Activated naive CD8-positive, alpha-beta T cell treated with anti-CD3 and anti-CD28 coated beads, Interleukin-2, amount 50 U/mL, for 16 hours (primary cell): ENCODE measurements at places on chromosomes 16 and 17.
A peak's percentile ranks its signal among the peaks of the same experiment; 100 is the strongest.

DNA sequence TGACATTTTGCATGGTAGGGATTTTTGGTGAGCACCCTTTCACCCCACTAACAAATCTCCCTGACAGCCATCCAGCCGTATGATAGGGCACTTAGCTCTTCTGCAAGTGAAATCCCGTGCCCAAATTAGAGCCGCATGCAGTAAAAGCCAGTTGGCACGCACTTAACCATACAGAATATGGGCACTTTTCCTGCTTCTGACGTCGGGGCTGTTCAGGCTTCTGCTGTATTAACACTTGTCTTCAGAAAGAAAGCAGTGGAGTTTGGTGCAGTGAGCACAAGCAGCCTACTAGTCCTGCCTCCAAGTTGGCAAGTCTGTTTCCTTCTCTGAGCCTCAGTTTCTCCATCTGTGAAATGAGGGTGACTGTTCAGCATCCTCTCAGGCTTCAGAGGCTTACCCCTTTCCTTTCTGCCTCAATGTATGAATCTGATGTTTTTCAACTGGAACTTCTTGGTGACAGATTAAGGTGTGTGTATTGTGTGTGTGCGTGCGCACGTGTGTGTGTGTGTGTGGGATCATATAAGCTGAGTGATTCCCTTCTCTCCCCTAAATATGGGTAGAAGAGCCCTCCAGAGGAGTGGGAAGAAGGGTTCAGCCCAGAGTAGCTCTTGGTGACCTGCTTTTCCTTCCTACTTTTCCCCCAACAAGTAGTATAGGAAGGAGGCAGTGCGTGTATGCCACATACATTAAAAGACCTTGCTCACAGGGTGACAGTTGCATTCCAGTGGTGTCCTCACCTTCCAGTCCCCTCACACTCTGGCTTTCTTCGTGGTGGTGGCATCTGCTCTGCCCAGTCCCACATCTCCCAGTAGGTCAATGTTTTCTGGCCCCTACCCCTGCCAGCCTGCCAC, 19.0 kb downstream of the IGF2BP1 start:
- DNase-seq: no peak

GRCh38 chr17:74431568-74432423, at the start of gene GPRC5C:
TSS of gene GPRC5C (plus strand) at chr17:74432088. CDS start at chr17:74439777, 7,689 bp downstream.
- no peak for DNase-seq

- DNase-seq: no peak
Observed at GRCh38 chr16:11361701-11362451, 16.6 kb downstream of the RMI2 start.

DNA sequence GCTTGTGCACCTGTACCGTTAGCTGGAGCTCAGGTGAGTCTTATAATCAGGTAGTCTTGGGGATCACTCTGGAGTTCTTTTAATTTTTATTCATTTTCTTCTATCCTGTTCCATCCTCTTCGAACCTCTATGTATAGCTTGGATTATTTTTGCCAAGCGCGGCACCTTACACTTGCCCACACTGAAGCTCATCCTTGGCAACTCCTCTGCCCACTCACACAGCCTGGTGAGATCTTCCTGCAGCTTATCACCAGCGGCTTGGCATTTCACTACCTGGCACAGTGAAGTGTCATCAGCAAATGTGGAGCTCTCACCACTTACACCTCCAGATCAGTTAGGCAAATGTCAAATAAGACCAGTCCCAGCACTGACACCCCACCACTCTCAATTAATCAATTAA, 116.7 kb downstream of the CACNG3 start:
- DNase-seq: no peak

GRCh38 chr17:82655038-82655479, 6.8 kb upstream of the WDR45B start:
- no peak for DNase-seq

DNA sequence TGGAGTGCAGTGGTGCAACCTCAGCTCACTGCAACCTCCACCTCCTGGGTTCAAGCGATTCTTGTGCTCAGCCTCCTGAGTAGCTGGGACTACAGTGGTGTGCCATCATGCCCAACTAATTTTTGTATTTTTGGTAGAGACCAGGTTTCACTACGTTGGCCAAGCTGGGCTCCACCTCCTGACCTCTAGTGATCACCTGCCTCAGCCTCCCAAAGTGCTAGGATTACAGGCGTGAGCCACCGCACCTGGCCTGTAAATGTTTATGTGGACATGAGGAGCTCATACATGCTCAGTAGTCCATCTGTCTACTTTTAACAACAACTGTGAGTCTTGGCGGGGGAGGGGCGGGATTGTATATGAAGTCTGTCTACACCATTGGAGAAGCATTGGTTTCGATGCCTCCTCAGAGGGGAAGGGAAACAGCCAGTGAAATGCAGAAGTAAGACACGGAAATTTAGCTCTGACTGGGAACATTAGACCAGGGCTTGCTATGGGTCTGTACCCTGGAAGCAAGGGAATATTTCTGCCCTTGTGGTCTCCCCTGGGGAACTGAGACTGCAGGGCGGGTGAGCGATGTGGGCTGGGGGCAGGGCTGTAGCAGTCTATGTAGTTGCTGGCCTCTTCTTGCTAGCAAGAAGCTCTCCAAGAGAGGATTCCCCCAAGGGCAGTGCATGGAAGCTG, 9.3 kb downstream of the NUBP1 start:
- DNase-seq: no peak

GRCh38 chr16:4392382-4393239, 21.0 kb downstream of the VASN start:
- no peak for DNase-seq

- DNase-seq: peak; percentile 5
Observed at GRCh38 chr17:76791053-76791980, 53.4 kb downstream of the MFSD11 start.

DNA sequence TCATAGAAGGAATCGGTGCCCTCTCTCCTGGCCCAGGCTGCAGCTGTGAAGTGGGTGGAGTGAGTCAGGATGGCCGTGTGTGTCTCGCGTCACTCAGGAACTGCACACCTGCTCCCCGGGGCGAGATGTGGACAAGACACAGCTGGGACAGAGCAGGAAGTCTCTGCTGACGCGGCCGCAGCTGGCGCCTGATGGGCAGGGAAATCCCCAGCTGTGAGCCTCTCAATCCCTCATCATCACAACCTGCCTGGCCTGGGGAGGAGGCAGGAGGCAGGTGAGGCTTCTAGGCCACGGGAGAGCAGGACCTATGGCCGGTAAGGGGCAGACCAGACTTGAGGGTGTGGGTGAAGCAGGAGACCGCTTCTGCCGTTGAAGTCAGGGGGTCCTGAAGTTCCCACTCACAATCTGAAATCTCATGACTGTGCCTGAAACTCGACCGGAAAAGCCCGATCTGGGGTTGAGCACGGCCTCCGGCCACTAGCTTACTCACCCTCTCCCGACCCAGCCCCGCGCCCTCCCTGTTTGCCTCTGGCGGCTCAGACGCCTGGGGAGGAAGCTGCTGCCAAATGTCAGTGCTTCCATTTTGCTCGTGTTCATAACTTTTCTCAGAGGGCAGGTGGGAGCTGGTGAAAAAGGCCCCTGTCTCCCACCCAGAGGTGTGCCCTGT, 1.1 kb upstream of the TRPV3 start:
- DNase-seq: no peak

DNA sequence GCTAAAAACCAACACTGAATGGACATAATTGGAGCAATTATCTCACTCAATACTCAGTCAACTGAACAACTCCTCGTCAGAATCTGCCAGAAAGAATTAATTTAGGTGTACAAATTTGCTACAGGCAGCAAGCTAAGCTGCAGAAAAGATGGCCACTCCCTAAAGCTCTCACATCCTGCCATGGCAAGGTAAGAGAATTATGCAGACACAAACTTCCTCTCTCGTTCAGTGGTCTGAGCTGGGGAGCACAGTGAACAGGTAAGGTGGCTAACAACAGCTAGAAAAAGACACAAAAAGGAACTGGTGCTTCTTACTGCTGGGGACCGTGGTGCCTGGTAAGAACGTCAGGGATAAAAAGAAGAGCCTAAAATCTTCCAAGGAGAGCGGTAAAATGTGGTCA, 74.9 kb upstream of the BCAR1 start:
- no peak for DNase-seq

DNA sequence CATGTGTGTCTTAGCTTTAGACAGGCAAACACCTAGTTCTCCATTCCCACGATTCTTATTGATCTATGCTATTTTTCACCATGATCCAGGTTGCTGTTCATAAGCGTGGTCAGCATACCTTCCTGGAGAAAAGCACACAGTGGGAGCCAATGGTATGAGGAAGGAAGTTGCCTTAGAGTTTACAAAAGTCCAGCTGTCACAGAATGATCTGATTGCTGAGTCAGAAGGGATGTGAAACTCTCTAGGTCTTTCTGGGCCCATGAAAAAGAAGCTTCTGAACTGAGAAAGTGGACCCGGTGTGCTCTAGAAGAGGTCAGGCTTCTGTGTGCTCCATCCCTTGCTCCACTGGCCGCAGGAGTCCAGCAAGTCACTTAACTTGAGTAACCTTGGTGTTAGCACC, 71.0 kb upstream of the CCL1 start:
- no peak for DNase-seq

GRCh38 chr17:82104797-82105416, 6.9 kb upstream of the FASN start:
- DNase-seq: no peak

DNA sequence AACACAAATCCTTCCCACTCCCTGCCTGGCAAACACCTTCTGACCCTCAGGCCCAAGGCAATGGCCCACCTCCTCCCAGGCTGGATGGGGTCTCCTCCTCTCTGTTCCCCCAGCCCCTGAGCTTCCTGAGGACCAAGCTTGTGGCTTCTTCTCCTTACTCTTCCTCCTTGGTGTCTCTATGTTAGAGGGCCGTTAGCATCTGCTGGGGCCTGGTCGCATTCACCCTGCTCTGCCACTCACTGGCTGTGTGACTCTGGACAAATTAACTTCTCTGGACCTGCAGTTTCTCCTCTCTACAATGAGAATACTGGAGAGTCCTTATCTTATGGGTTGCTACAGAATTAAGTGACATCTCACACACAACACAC, 725 bp upstream of the MT2A start:
- DNase-seq: no peak

- no peak for DNase-seq
Observed at GRCh38 chr17:8442310-8442709, 6.6 kb downstream of the NDEL1 start.

GRCh38 chr16:2716948-2717347, 3.1 kb downstream of the PRSS27 start:
- DNase-seq: no peak

DNA sequence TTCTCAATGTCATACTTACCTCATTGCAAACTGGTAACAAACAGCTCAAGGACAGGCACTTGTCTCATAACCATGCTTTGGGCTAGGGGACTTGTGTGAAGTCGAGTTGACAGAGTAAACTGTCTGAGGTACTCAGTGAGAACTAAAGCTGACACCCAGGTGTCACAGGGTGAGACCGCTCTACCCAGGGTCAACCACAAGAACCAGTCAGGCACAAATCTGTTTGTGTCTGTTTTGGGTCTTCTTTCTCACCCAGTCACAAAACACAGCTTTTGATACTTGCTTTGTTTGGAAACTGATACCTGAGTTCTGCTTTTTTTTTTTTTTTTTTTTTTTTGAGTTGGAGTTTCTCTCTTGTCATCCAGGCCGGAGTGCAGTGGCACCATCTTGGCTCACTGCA, 161.1 kb downstream of the STX8 start:
- no peak for DNase-seq

DNA sequence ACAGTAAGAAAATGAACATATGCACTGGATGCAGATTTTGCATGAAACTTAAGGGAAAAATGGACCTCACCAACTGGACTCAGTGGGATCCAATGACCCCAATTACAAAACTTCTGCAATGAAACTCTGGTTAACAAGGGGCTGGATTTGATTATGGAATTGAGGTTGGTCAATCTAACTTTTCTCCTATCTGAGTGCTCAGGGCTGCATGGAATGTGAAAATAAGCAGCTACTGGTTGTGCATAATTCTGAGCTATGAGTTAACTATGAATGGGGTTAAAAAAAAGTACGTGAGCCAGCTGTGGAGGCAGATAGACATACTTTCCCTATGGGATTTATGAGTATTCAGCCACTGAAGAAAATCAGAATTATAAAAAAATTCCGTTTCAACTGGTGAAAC, 9.2 kb downstream of the FAM20A start:
- DNase-seq: no peak

DNA sequence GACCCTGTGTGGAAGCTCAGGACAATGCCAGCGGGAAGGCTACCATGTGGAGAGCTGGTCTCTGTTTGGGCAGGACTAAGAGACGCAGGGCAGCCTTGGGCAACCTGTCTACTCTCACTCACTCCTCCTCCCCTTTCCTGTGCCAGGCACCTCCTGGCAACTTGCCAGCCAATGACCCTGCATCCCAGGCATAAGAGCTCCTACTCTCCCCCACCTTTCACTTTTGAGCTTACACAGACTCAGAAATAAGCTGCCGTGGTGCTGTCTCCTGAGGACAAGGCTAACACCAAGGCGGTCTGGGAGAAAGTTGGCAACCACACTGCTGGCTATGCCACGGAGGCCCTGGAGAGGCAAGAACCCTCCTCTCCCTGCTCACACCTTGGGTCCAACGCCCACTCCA, 2.6 kb downstream of the HBM start:
- no peak for DNase-seq

GRCh38 chr17:55672585-55673501, 49.8 kb downstream of the TMEM100 start:
- no peak for DNase-seq

DNA sequence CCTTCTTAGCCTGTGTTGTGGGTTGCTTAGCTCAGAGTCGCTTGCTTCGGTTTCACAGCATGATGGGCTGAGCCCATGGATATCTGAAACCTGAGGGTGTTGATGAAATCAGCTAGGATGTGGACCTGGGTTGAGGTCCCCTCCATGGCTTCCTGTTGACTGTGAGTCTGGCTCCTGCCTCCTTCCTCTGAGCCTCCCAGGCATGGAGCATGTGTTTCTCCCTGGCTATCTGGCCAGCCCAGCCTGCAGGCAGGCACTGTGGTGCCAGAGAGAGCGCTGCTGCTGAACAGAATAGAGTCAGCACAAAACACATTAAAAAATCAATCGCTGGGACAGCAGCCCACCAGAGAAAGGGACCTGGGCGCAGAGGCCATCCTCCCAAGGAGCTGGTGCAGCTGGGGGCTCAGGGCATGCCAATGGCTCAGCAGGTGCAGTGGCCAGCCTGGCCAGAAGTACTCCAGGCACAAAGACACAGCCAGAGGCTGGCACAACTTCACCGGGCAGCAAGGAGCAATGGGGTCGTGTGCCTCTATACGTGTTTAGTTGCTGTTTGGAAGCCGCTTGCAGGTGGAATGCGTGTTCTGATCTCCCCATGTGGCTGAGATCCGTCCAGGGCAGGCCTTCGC, 28.3 kb upstream of the GPRC5C start:
- no peak for DNase-seq

DNA sequence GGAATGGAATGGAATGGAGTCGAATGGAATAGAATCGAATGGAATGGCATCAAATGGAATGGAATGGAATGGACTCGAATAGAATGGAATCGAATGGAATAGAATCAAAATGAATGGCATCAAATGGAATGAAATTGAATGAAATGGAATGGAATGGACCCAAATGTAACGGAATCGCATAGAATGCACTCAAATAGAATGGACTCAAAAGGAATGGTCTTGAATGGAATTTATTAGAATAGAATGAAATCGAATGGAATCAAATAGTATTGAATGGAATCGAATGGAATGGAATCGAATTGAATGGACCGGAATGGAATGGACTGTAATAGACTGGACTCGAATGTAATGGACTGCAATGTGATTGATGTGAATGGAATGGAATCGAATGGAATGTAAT, 501.4 kb upstream of the WSB1 start:
- no peak for DNase-seq

GRCh38 chr17:80453998-80454556, 22.3 kb downstream of the NPTX1 start:
- no peak for DNase-seq

- no peak for DNase-seq
Observed at GRCh38 chr17:68611353-68612208, 10.4 kb upstream of the FAM20A start.
